Tibial artery (tissue), 4 donors: ENCODE measurements at places on chromosomes 13 and 19.
A peak's percentile ranks its signal among the peaks of the same experiment; 100 is the strongest.

- peak; percentile 79 for DNase-seq
Observed at GRCh38 chr19:56105090-56105701, 15.9 kb downstream of the ZNF787 start.

- DNase-seq, result no peak
Observed at GRCh38 chr13:23350009-23350408, 83.5 kb downstream of the SACS start.

DNA sequence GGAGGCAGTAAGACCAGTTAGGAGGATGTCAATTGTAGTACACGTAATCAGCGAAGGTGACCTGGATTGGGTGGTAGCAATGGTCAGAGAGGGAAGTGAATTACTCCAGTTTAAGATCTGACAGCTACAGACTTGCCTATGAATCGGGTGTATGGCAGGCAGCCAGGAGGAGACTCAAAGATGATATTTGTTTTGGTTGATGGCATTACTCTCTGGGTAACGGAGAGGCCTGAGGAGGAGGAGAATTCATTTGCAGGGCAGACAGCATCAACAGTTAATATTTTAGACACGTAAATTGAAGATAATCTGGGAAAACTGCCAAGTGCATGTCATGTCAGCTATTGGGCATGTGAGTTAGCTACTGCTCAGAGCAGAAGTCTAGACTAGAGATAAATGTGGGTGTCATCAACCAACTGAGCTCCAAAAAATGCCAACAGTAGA is 109.2 kb downstream of the SGCG start:
- DNase-seq, result no peak

DNA sequence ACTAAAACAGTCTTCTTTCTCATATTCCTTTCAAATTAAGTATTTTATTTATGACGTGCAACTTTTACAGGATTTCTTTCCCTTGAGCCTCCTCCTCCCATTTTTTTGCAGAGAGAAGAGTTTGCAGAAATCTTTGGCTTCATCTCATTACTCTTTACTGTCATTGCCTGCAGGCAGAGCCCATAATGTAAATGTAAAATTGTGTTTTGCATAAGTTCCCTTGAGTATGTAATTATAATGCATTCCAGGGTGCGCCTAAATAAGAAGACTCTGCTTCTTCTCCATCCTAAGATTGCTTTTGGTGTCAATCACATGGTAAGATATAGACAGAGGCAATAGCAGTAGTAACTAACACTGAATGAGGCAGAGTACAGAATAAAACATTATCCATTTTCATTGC is 23.0 kb downstream of the MIR17HG start:
- DNase-seq, result no peak
